ENCODE measurements at places on chromosomes 6 and 20.

DNA sequence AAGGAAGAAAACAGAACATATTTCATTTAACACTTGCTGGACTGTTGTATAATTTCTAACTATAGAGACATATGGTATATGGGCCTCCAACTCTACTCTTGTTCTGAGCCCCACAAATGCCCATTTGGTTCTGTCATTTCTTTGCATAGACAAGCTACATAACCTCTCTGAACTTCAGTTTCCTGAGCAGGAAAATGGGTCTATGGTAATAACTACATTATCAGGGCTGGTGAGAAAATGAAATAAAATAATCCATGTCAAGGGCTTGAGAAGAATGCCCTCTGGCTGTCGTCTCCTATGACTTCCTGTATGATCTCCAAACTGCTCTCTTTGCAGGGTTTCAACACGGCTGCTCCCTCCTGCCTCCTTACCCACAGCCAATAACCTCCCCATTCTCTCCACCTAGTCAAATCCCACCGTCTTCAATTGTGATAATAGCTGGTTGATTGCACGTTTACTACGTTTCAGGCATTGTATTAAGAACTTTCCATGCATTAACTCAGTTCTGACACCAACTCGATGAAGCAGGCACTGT lies 12.0 kb downstream of the ZCCHC3 start:
- peak; percentile 38 for DNase-seq

GRCh38 chr6:79246891-79247290 lies 12.4 kb upstream of the HMGN3 start:
- DNase-seq: no peak

DNA sequence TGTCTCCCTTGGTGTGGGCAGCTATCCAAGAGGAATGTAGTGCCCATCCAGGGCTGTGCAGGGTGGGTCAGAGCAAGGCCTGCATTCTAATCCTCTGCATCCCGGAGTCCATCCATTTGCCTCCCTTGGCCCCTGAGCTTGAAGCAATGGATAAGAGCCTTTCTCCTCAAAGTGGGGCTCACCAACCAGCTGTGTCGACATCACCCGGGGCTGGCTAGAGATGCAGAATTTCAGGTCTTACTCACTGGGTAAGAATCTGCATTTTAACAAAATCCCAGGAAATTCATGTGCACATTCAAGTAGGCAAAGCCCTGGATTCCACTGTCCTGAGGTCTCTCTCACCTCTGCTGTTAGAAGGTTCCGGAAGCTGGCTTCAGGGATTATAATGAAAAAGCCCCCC lies 95.3 kb downstream of the MDGA1 start:
- no peak for DNase-seq

GRCh38 chr6:146481527-146481926 lies 62.1 kb upstream of the RAB32 start:
- DNase-seq: peak; percentile 5

GRCh38 chr6:55568808-55569439 lies 10.1 kb downstream of the HMGCLL1 start:
- no peak for DNase-seq
